ENCODE measurements at places on chromosomes 3 and 15.

- no peak for DNase-seq
Measured at GRCh38 chr3:195111319-195111705, 159.6 kb downstream of the XXYLT1 start.

DNA sequence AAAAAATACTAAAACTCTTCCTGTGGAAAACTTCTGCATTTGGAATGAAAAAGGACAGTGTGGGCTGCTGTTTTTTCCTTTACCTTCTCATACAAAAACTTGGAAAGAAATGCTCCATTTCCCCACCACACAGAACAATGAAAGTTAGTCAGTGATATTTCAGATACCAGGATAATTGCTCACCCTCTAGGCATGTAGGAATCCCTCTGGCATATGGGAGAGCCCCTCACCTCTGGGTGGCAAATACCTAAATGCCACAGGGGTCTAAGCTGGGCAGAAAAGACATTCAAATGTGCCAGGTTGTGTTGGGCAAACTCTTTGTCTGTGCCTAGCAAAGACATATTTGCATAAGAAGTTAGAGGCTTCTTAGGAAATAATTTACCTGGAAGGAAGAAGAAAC is 560.3 kb upstream of the NR2F2 start:
- DNase-seq = no peak

DNA sequence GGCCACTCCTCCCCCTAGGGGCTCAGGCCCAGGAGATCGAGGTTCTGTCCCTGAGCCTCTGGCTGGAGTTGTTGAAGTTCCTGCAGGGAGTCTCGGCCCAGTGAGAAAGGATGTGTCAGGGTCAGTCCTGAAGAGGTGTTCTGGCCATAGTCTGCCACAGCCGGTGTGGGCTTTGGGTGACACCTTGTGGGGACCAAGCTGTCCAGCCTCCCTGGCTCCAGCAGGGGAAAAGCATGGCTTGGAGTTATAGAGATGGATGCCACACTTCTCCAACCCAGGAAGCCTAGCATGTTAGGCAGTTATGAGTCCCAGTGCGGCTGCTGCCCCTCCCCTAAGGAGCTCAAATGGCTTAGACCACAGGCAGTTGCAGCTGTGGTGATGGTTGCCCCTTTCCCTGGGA is 945.6 kb upstream of the GBE1 start:
- DNase-seq = no peak

GRCh38 chr15:68695061-68695595 is 116.3 kb downstream of the CORO2B start:
- no peak for DNase-seq

GRCh38 chr3:99789011-99789721 is 28.5 kb upstream of the CMSS1 start:
- peak; percentile 8 for DNase-seq
